ENCODE measurements at places on chromosomes 4 and X.

- no peak for DNase-seq
These were observed 543.8 kb upstream of the DIAPH2 start for GRCh38 chrX:96140796-96141195.

GRCh38 chr4:139014371-139015268, 961 bp upstream of the NOCT start:
- no peak for DNase-seq

GRCh38 chr4:133929531-133930239, 271.9 kb downstream of the PABPC4L start:
- DNase-seq = no peak

GRCh38 chrX:70332600-70332999, 42.7 kb downstream of the KIF4A start:
- no peak for DNase-seq

- DNase-seq = no peak
These were observed 401.3 kb upstream of the BOD1L1 start for GRCh38 chr4:14028862-14029261.

DNA sequence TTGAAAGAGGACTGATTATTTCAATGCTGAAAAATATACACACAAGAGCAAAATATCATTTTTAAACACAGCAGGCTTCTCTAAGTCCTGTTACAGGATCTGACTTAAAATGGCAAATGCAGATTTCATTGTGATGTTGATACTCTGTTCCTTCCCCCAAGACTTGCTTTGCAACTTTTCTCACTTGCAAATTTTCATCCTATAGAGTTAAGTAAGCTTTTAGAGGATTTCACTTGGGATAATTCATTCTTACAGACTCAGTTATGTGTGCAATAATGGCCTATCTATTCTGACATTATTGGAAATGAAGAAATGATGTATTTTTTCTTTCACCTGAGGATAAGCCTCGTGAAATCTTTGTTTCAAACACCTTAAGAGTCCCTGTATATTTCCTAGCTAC, 2403.2 kb downstream of the ARAP2 start:
- DNase-seq = no peak

GRCh38 chr4:10158333-10158942, 41.8 kb upstream of the WDR1 start:
- DNase-seq = no peak

- DNase-seq = no peak
These were observed 54.7 kb downstream of the SLC9A6 start for GRCh38 chrX:136039968-136040367.

DNA sequence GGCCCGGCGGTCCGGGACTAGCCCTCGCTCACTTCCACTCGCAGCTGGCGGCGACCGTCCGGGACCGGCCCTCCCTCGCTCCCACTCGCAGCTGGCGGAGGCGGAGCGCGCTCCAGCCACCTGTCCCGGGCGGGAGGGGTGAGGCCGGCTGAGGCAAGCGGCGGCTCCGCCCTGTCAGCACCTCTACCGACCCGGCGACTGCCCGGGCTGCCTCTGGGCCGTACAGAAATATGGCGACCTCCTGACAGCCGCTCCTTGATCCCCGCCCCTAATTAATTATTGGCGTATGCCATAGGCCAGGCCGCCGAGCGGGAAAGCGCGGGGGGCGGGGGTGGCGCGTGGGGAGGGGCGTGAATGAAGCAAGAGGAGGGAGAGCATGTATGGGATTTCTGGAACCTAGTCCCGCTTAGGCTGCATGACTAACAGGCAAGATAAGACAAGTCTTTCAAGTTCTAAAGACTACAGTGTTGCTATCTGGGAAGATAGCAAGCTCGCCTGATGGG, at the start of gene MORC4:
TSS of gene MORC4 (minus strand) at position 200 of the 503 bp plus-strand sequence. CDS start 243 bp downstream, outside the sequence.
- DNase-seq = peak; percentile 46

GRCh38 chr4:98609934-98610333, 48.5 kb downstream of the TSPAN5 start:
- no peak for DNase-seq

- no peak for DNase-seq
These were observed 89.6 kb downstream of the C4orf51 start for GRCh38 chr4:145769450-145770037.

GRCh38 chrX:48076343-48076742, 4.9 kb upstream of the ZNF630 start:
- DNase-seq = no peak

- DNase-seq = no peak
These were observed 1115.5 kb downstream of the NLGN4X start for GRCh38 chrX:5113128-5113527.

GRCh38 chr4:213971-214370, 89.7 kb downstream of the ZNF718 start:
- DNase-seq = no peak

DNA sequence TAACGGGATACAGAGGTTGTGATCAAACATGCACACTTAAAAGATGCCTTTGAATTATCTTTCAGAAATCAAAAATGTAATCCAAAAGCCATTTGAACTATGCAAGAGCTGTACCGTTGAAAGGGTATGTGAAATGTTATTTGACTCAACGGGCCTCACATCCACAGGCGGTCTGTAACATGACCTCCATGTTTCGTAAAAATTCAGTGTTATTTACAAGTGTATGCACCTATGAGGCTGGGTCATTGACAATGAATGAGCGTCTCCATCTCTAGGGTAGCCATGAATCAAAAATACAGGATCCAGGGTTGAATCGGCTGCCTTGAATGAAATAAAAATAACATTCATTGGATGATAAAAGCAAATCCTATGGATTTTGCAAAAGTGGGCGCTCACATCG, 100.1 kb downstream of the CRLF2 start:
- no peak for DNase-seq

GRCh38 chr4:7410446-7410845, 24.3 kb downstream of the PSAPL1 start:
- no peak for DNase-seq

GRCh38 chr4:162871990-162872389, 294.7 kb downstream of the NAF1 start:
- DNase-seq = no peak

DNA sequence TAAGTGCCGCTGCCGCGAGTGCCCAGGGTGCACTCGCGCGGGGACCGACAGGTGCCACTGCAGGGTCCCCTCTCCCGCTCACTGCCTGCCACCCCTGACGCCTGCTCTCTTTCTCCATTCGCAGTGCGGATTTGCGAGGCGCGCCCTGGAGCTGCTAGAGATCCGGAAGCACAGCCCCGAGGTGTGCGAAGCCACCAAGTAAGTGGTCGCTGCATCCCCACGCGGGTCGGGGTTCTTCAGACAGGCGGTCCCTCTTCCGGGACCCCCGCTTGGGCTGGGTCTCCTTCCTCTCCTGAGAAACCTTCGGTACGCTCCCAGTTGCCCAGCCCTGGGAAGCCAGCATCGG, 547 bp downstream of the GUCY1A1 start:
- DNase-seq = peak; percentile 24

- no peak for DNase-seq
These were observed 24.8 kb downstream of the HOPX start for GRCh38 chr4:56656346-56656643.

- no peak for DNase-seq
These were observed 129.5 kb upstream of the GPC4 start for GRCh38 chrX:133544778-133545177.

GRCh38 chrX:118510111-118510510, 14.5 kb downstream of the DOCK11 start:
- no peak for DNase-seq

- no peak for DNase-seq
These were observed 129.1 kb upstream of the LDB2 start for GRCh38 chr4:17027495-17027894.

- DNase-seq = no peak
These were observed 132.6 kb downstream of the ATG4A start for GRCh38 chrX:108224218-108224617.

DNA sequence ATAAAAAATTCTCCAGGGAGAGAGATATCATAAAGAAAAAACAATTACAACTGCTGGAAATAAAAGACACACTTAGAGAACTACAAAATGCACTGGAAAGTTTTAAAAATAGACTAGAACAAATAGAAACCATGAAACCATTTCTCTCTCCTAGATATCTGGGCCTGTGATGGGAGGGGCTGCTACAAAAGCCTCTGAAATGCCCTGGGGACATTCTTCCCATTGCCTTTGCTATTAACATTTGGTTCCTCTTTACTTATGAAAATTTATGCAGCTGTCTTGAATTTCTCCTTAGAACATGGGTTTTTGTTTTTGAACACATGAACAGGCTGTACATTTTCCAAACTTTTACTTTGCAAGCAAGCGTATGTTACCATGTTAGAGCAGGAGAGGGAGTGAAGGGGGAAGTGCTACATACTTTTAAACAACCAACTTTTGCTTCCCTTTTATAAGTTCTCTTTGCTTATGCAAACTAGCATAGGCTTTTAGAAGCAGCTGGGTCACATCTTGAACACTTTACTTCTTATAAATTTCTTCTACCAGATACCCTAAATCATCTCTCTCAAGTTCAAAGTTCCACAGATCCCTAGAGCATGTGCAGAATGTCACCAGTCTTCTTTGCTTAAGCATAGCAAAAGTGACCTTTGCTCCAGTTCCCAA, 47.9 kb upstream of the PACRGL start:
- DNase-seq = no peak

DNA sequence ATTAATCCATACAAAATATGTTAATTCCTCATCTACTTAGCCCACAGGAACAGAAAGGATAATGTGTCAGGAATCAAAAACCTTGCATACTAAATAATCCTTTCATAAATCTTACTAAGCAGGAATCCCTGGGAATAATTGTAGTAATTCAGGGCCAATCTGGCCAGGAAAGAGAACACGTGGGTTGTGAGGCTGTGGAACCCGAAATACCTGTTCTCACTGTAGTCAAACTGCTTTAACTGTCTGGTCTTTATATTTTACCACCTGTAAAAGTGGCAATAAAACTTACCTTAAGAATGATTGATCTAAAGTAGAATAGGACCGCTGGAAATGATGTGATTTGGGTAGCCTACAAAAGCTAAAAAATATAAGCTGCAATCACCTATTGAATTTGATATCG, 1620.9 kb downstream of the STIM2 start:
- no peak for DNase-seq

- DNase-seq = no peak
These were observed 66.3 kb downstream of the SRPX start for GRCh38 chrX:38154340-38154739.

GRCh38 chr4:81538716-81539427, 67.2 kb upstream of the RASGEF1B start:
- DNase-seq = no peak

- no peak for DNase-seq
These were observed 317.9 kb downstream of the RAB28 start for GRCh38 chr4:13166214-13166613.

DNA sequence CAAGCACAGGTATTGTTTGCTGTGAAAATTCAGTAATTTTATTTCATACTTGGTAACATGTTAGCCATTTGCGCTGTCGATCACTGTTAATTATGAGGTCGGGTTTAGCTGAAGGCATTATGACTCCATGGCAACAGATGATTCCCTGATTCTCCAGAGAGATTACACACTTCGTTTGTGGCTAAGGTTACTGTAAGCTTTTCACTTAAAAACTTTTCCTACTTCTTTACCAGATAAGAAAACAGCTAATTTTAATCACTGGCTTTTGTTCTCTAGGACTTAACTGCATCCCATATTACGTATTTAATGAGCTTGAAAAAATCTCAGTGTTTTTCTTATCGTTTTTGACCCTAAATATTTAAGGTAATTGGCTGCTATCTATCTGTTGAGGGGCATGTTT, 2.1 kb downstream of the GSTCD start:
- no peak for DNase-seq

GRCh38 chr4:109912706-109913595, at the start of gene EGF:
TSS of gene EGF (plus strand) at chr4:109912883. CDS start at chr4:109913336, 453 bp downstream.
- no peak for DNase-seq

GRCh38 chr4:139300431-139301112, 733 bp upstream of the NAA15 start:
- DNase-seq = no peak

DNA sequence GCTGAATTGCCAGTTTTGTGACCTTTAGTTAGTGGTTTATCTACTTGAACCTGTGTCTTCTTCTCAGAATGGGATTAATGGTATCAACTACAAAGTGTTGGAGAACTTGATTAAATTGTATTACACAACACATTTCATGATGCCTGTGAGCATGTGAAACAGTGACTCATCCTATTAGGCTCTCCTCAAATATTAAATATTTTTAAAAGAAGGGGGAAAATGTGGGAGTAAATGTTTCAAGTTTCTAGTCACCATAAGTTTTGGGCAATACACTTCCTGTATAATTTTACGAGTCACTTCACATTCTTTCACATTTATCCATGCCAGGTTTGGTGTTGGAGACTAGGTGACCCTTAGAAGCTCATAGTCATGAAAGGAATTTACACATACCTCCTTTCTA, 147.0 kb downstream of the HS3ST1 start:
- DNase-seq = no peak

- DNase-seq = no peak
These were observed 1074.0 kb upstream of the LCORL start for GRCh38 chr4:19095491-19096046.

DNA sequence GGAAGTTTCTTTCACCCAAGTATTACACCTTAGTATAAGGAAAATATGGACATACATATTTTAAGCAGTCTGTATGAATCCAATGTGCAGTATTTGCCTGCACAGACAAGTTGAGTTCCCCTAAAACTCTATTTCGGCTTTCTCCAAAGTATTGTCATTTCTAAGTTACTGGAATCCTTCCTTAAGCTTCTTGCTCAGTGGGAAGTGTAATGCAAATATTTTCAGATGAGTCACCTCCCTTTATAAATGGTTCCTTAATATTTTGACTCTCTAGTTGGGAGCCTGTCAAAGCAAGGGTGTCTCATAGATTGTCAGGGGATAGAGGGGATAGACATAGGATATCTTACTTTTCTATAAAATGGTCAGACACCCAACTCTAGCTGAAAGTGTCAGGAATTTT, 178.6 kb downstream of the NAA11 start:
- no peak for DNase-seq

- DNase-seq = no peak
These were observed 24.5 kb upstream of the SPP1 start for GRCh38 chr4:87950936-87951511.

GRCh38 chr4:8706216-8707044, 113.9 kb downstream of the CPZ start:
- DNase-seq = no peak

DNA sequence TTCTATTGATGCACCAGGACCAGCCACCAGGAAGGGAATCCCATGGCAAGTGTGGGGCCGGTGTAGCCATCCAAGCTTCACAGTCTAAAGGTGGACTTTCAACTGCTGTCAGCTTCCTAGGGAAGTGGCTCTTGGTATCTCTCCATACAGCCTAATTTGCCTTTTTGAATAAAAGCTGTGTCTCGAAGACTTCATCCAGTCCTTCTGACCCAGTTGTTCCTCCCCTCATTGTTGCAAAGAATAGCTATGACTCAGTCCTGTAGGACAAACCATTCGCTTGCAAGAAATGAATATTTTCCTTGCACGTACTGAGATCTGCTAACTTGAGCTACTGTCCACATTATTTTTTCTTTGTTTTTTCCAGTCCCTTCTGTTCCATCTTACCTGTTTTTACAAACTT, 145.1 kb upstream of the CTSO start:
- DNase-seq = no peak

- DNase-seq = no peak
These were observed 36.9 kb downstream of the SULT1E1 start for GRCh38 chr4:69823048-69823447.

- DNase-seq = no peak
These were observed 30.1 kb downstream of the ZRSR2 start for GRCh38 chrX:15820106-15821073.

Measured in SHP77 (cell line).